ENCODE measurements at places on chromosomes 1 and 21.

GRCh38 chr21:38133240-38133639 is 123.6 kb upstream of the KCNJ15 start:
- no peak for DNase-seq

- DNase-seq, result no peak
These were observed 37.0 kb downstream of the TNFRSF8 start for GRCh38 chr1:12100071-12100470.

- DNase-seq, result no peak
These were observed 22.8 kb downstream of the SYF2 start for GRCh38 chr1:25209516-25209915.

GRCh38 chr1:201983380-201983805 is 945 bp downstream of the RNPEP start:
- no peak for DNase-seq

- no peak for DNase-seq
These were observed 8.1 kb upstream of the GREM2 start for GRCh38 chr1:240619906-240620621.

GRCh38 chr1:195064358-195064757 is 1543.9 kb downstream of the KCNT2 start:
- DNase-seq, result no peak

DNA sequence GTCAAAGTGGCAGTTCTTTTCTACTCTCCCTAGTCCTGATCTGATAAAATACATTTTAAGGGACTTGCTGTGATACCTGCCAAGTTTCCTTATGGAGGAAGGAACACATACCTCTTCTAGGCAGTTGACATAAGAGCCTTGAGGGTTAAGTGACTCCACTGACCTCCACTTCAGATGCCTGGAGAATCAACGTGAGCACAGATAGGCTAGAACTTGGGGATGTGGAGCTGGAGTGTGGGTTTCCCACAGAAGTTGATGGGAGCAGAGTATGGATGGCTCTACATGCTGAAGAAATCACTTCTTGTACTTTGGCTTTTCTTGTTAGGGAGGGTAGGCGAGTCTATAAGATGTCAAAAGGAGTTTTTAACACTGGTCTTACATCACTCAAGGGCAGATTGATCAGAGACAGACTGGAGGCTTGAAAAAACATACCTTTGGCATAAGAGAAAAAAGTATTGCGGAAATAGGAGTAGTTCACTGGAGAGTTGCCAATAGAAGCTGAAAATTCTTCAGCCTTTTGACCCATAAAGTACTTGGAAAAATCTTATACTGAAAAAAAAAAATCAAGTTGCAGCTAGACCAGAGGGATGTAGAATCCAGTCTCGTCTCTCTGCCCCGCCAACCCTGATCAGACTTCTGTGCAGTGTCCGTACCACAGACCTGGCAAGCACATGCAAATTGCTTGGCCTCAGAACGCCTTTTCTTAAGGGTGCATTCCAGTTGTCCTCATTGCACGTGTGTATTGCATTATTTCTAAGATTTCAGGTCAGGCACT is 5.5 kb downstream of the RHOU start:
- DNase-seq, result no peak

GRCh38 chr1:110591956-110592355 is 14.2 kb downstream of the KCNA2 start:
- no peak for DNase-seq

GRCh38 chr21:45080232-45080631 is 5.9 kb downstream of the ADARB1 start:
- DNase-seq, result no peak

DNA sequence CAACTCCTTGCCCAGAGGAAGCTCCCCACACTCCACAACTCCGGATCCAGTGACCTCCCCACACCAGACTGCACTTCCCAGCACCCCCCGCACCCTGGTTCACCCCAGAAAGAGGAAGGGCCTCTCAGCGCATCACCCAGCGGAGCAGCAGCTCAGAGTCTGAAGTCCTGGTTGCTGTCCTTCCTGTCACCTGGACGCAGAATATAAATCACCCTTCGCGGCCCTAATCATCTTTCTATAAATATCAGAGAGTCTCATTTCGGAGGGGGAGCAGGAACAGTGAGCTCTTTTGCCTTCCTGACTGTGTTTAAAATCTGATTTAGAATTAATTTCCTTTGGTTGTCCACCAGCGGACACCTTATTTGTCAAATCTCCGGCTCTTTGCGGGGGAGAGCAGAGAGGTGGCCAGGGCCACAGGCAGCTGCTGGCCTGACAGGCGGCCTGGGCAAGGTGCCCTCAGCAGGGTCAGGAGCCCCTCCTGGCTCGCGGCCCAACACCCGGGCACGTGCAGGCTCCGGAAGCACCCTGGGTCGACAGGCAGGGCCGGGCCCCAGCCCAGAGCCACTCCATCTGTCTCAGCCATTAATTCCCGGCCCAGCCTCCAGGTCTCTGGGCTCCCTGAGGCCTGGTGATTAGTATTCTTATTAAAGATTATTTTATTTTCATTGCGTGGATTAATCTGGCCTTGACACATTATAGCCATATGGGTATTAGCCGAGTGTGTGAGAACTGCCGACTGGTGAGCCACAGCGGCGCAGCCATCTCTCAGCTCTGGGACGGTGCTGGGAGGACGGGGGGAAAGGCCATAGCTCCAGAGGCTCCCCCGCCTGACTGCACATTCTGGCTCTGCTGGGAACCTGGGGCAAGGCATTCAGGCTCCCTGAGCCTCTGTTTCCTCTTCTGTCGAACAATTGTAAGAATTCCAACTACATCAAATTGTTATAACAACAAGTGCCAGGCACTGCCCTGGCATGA is 19.7 kb downstream of the EPHA8 start:
- no peak for DNase-seq

DNA sequence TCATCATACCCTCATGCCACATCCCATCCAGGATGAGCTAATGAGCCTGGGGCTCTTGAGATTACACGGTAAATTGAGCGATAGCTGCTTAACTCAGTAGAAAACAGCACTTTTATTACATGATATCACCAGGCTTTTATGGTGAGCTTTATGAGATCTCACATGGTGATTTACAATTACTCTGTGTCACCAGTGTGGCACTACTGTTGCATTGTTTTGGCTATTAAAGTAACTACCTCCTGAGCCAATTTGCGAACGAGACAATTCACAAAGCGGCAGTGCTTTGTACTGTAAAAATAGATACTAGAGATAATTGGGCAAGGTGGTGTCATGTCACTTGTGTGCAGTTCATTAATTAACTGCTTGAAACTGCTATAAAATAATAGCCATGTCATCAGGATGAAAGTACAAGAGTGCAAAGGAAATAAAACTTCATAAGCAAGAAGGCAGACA is 767.7 kb upstream of the ADGRL2 start:
- no peak for DNase-seq

- peak; percentile 66 for DNase-seq
These were observed at the start of gene IL22RA1 for GRCh38 chr1:24142546-24143534. TSS of gene IL22RA1 (minus strand) at chr1:24143140. CDS start at chr1:24143082, 58 bp downstream.

DNA sequence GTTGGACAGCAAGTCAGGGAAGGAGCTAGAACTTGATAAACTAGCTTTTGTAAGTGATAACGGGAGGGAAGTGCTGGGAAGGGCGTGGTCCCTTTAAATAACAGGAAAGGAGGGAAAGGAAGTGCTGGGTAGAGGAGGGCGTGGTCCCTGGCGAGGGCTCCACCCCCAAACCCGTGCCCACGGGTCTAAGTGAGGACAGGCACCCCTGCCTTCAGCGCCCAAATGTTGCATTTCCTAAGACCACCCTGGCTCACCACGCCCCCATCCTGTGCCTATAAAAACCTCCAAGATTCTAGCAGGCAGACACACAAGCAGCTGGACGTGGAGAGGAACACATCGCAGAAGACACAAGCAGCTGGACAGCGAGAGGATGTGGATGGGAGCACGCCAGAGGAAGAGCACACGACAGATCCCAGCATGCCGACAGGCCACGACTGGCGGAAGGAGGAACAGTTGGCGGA is 58.5 kb downstream of the PALMD start:
- no peak for DNase-seq

DNA sequence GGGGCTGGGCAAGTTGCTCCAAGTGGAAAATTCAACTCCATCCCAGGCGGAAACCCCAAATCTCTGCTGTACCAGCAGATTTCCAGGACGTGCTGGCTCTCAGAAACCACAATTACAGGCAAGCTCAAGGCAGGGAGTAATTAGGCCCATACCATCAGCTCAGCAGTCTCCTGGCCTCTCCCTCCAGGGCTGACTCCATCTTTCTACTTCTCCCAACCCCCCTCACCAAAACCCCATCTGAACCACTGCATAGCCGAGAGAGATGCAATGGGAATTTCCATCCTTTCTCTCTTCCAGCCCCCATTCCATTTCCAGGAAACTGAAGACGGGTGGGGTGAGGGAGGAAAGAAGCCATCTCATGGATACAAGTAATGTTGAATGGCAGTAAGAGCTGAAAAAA is 41.2 kb downstream of the ARHGEF11 start:
- no peak for DNase-seq

DNA sequence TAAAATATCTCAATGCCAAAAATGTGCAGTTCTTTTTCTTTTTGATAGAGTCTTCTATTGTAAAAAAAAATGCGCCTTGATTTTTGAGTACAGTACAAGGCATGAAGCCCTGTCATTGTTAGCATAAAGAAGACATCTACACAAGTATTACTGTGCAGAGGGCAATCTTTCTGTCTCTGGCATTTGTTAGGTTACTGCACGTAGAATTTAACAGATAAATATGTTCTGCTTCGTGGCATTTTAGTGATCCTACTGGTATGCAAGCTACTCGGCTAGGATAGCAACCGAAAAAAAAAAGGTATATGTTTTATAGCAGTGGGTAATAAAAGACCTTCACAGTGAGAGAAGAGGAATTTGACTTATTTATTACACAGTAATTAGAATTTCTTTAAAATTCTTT is 492.9 kb upstream of the ADGRL2 start:
- DNase-seq, result peak; percentile 73

DNA sequence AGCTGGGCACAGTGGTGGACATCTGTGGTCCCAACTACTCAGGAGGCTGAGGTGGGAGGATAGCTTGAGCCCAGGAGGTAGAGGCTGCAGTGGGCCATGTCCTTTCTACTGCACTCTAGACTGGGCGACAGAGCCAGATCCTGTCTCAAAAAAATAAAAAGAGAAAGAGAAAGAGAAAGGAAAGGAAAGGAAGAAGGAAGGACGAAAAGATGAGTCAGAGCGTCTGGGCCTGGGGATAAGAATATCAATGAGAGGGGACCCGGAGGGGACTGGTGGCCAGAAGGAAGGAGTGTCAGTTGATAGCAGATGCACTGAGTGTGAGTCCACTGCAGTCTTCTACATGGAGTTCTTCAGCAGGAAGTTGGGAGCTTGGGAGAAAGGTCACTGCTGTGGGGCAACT is 75.6 kb downstream of the SYT6 start:
- DNase-seq, result no peak

DNA sequence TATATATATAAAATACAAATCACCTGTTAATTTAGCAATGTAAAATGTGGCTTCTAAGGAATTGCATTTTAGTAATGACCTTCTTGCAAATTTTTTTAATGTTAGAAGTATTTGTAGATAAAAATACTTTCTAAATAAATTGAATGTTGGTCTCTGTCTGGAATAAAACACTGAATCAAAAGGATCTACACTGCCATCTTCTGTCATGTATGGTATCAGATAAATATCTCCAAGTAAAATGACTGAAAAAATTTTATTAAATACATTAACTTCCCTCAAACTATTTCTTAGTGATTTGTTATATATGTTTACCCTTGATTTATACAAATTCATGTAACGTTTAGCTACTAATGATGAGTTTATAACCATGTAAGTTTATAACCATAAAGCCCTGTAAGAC is 2029.3 kb downstream of the MRPL39 start:
- no peak for DNase-seq

DNA sequence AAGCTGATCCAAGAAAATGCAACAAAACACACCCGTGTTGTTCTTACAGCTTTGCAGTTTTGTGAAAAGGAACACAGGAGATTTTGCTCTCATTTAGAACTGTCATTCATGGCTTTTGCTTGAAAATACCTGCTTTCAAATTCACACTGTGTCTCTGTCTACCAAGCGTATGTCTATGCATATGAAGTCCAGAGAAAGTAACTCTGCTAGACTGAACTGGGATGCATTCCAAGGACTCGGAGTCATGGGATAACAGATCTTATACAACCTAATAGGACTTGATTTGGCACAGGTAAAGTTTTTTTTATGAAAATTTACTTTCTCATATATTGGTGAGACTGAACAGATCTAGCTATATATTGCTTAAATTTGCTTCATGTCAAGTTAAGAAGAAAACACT is 102.4 kb downstream of the PTGER3 start:
- peak; percentile 41 for DNase-seq

Data from umbilical cord (tissue), 2 donors.